ENCODE measurements at places on chromosomes 7 and 10.

GRCh38 chr7:140478246-140479061 lies 851 bp downstream of the MKRN1 start:
- peak; percentile 58 for DNase-seq

- DNase-seq, result no peak
Observed at GRCh38 chr7:2007551-2007950, 225.2 kb downstream of the MAD1L1 start.

DNA sequence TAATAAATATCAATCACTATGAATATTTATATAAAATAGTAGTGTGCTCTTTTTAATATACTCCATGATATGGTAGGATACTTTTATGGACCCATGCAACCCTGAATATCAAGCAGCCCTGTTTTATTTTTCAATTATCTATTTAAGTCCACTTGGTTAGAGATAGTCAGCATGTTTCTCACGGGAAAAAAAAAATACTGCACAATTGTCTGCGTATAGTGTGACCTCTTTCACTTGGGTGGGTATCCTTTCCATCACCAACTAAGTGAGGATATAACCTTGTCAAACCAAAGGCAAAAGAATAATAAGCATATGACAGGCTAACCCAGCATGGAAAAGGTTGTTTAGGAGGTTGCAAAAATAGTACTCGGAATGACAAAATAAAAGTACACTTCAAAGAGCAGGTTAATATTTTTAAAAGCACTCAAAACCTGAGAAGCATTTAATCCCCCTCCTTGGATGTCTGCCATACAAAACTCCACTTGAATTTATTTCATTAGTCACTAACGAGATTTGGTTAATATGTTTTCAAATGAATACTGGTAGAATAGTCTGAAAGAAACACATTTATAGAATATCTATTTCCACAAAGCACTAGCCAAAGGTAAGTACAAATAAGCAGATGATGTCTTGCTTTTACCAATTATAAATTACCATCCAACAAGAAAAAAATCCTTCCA lies 76.5 kb downstream of the IMMP2L start:
- no peak for DNase-seq

DNA sequence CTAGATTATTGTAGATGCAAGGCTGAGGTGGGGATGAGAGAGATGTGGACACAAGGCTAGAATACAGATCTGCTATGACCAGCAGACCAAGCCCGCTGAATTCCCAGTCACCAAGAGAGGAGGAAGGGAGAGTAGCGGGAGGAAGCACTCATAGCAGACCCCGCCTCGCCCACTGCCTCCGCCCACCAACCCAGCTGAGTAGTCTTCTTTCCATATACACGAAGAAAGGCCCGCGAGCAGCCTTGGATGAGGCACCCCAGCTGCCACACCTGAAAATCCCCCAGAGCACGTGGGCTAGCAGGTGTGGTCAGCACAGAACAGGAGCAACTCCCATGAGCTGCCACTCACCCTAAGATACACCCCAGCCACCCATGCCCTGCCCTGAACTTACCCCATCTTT lies 7.9 kb upstream of the H2BK1 start:
- no peak for DNase-seq

DNA sequence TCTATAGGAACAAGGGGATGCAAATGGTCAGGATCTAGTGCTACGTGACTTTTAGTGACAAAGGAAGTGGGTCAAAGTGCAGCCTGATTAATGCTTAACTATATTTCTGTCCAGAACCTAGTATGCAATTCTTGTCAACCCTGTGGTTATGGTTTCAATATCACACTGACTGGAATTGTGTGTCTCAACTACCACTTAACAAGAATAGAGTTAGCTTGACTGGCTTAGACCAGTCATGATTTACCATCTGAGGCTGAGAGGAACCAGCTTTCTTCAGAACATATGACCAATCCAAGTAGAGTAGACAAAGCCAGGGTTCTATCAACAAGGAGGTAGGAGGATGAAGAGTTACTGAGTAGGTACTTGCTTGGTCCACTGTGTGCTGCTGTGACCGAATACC lies 54.4 kb downstream of the MYPN start:
- DNase-seq, result no peak

GRCh38 chr7:3157566-3158287 lies 114.1 kb upstream of the CARD11 start:
- DNase-seq, result peak; percentile 15

DNA sequence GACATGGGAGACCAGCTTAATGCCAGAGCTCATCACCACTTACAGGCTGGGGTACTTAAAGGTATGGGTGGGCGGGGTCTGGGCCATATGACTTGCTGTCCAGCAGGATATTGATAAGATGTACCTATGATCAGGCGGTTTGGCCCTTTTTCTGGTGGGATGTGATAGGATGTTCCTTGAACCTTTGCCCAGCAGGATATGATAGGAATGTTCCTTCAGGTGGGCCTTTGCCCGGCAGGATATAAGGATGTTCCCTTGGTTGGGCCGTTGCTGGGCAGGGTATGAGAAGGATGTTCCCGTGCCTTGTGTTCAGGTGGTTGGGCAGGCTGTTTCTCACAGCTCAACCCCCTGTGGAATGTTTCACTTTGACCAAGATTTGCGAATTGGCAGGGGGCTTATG lies 187.2 kb upstream of the CXCL12 start:
- no peak for DNase-seq

DNA sequence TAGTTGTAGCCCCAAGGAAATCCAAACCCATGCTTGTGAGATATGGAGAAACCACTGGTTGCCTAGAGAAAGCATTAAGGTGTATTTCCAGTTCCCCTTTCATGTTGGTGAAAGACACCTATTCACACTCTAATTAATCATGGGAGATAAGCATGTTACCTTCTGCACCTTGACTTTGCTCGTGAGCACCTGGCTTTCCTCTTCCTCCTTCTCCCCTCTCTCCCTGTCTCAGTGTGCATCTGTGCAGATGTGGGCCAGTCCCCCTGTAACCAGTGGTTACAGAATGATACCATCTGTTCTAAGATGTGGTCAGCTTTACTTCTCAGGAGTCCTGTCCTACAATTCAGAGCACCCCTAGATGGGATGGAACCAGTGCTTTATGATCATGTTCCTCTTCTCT lies 160.6 kb downstream of the LCOR start:
- DNase-seq, result no peak

DNA sequence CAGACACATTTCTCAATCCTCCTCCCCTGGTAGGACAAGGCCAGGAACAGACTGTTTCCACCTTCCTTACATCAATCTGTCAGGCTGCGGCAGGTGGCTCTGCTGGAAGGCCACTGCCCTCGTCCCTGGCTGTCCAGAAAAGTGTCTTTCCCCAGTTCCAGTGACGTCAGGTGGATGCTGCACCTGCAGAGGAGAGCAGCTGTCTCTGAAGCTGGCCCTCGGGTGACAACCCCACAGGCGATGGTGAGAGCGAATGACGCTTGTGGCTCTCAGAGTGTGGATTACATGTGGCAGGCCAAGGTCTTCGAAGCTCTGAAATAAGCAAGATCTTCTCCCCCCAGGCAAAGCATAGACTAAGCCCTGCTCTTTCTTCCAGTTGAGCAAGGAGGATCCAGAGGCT lies 146.9 kb upstream of the RET start:
- no peak for DNase-seq

- DNase-seq, result no peak
Observed at GRCh38 chr7:33109758-33110238, 594 bp upstream of the RP9 start.

DNA sequence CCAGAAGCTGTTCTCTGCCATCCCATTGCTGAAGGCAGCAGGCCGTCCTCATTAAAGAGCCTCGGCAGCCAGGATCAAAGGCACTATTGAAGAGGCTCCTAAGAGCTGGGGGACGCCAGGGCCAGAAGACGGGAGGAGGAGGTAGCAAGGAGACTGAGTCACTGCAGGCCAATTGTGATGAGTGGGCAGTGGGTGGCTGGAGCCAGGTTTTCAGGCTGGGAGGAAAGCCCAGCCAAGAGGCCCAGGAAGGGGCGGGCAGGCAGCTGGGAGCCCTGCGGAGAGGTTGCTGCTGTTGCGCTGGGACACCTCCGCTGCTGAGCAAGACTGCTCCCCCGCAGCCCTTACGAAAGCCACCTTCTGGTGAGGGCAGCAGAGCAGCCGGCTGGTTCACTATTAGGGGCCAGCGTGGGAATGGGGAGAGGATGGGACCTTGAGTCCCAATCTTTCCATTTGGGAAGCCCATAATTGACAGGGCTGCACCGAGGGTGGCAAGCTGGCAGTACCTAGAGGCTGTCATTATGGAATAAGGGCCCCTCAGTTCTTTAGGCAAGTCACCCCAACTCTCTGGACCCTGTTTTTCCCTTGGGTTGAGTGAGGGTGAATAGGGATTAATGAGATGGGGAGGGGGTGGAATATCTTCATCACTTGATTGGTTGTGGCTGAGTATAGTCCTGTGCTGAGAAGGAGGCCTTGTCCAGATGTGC lies 48.4 kb downstream of the UNC5B start:
- no peak for DNase-seq

- DNase-seq, result no peak
Observed at GRCh38 chr7:47326220-47326619, 255.7 kb downstream of the TNS3 start.

GRCh38 chr10:88661018-88661417 lies 3.2 kb upstream of the LIPF start:
- no peak for DNase-seq

GRCh38 chr7:152336754-152337368 lies 98.9 kb downstream of the KMT2C start:
- DNase-seq, result no peak

GRCh38 chr10:93516006-93516380 lies 19.6 kb downstream of the CEP55 start:
- DNase-seq, result no peak

DNA sequence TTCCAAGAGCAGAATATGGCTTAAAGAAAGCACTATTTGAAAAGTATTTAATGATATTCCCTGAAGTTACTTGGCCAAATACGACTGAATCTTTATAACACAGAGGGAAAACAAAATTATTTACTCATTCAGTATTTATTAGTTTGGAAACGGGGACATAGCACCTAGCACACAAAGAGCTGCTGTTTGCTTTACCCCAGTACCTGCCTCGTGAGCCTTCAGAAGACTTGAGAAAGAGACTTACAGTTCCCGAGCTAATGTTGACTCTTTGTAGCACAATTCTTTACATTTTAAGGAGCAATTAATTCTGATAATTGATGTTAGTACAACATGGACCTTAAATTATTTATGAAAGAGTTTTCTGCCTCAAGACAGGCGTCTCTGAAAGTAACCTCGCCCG lies 88.7 kb downstream of the FAM204A start:
- DNase-seq, result no peak

- no peak for DNase-seq
Observed at GRCh38 chr7:137172105-137172590, 171.4 kb downstream of the PTN start.

DNA sequence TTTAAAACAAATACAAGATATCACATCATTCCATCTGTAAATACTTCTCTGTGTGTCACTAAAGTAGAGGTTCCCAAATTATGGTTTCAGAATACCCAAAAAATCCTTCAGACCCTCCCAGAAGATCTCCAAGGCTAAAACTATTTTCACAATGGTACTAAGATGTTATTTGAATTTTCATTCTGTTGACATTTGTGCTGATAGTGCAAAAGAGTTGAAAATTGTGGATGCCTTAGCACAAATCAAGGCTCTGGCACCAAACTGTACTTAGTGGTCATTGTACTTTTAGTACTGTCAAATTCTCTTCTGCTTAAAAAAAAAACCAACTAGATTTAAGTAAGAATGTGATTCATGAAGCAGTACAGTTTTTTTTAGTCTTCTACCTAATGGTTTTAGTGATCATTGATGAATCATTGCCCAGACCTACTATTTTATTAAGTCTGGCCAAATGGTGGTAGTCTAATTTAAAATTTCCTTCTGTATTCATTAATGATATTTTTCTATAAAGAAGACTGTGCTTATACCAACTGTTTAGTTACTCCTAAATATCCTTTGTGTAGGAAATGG lies 50.5 kb downstream of the TPST1 start:
- DNase-seq, result no peak

DNA sequence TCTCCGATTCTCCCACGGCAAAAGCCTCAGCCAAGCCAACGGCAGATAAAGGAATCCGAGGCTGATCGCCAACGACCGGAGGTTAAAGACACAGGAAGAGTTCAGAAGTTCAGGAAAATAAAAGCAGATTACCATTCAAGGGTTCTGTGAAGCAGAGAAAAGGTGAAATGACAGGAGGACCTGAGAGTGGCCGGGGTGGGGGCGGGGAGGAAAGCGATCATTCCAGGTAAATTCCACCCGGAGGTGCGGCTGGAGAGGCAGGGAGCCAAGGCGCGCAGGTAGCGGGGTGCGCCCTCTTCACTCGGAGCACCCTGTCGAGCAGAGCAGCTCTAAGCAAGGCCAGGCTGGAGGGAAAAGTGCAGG lies 35.3 kb upstream of the SEPHS1 start:
- DNase-seq, result no peak

DNA sequence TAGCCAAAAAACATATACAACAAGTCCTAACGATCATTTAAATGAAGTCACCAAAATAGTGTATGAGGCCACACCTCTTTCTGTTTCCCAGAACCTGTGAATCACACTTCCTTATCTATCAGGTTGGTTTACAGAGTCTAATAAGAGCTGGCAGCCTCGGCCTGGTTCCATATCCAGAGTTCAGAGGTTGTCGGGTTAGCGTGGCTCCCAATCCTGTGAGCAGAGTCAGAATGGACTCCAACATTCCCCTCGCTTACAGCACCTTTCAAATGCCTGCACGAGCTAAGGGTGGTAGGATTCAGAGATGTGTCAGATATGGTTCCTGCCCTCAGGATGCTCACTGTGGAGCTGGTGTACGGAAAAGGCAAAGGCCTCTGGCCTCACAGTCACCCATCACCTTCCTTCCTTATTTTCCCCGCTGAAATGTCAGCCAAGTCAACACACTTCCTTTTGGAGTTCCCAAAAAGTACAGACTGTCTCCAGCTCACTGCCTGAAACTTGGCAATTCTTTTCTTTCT lies 6.0 kb downstream of the IL15RA start:
- DNase-seq, result peak; percentile 57

GRCh38 chr7:131538071-131538812 lies 18.2 kb downstream of the PODXL start:
- no peak for DNase-seq

- peak; percentile 69 for DNase-seq
Observed at GRCh38 chr7:30238721-30239441, 45.5 kb upstream of the ZNRF2 start.

GRCh38 chr10:104437226-104437625 lies 83.6 kb downstream of the CFAP58 start:
- no peak for DNase-seq

- no peak for DNase-seq
Observed at GRCh38 chr10:64345856-64346255, 824.7 kb downstream of the REEP3 start.

DNA sequence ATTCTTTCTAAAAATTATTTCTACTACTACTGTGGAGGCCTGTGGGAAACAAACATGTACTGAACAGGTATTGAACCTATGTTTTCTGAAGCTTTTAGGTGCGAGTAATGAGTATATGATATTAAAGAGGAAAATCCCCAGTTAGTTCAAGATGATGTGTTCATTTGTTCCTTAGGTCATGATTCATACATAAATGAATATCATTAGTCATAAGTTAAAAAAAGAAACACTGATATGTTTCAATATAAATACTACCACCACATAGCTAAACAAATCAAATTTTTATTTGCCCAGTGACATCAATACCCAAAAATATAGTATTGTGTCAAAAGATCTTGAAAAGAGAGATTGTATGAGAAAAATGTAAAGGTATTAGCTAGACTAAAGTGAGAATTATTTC lies 210.7 kb upstream of the GNAI1 start:
- no peak for DNase-seq

Data from activated CD4-positive, alpha-beta memory T cell treated with anti-CD3 and anti-CD28 coated beads for 36 hours (primary cell).